ENCODE measurements at places on chromosomes 2 and 18. TPM values are rescaled to one million over a fixed set of nuclear protein-coding genes. Genes with fewer than 3 reads are reported as not detected.

HOXD8 gene
- total RNA-seq, result 2.7 TPM

PTPRN gene
- 0.31 TPM for total RNA-seq

B3GNT7 gene
- total RNA-seq, result 2.8 TPM

SERPINB11 gene
- total RNA-seq, result 1.0 TPM

ATG9A gene
- 51.9 TPM for total RNA-seq

CHRND gene
- total RNA-seq, result 34.2 TPM

SYT4 gene
- 1.2 TPM for total RNA-seq

SLC8A1 gene
- 30.6 TPM for total RNA-seq

FBLN7 gene
- 9.5 TPM for total RNA-seq

C2orf78 gene
- total RNA-seq, result not detected
